ENCODE measurements at places on chromosomes 7 and 10. TPM values are rescaled to one million over a fixed set of nuclear protein-coding genes. Genes with fewer than 3 reads are reported as not detected.

DNA sequence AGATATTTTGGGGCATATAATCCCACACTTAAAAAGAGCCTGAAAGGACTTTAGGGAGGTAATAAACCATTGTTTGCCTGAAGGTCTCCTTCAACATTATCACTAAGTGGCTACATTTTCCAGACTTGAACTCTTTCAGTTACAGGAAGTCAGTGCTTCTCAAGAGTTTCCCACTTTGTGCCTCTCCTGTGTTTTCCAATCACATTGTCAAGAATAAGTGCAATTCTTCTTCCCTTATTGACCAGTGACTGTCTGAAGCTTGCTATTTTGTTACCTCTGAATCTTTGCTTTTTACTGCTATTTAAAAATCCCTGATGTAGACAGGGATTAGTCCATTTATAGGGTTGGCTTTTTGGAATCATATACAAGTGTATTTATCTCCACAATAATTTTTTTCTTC, 346.7 kb upstream of the ANKRD30A start:
- DNase-seq = no peak

DNA sequence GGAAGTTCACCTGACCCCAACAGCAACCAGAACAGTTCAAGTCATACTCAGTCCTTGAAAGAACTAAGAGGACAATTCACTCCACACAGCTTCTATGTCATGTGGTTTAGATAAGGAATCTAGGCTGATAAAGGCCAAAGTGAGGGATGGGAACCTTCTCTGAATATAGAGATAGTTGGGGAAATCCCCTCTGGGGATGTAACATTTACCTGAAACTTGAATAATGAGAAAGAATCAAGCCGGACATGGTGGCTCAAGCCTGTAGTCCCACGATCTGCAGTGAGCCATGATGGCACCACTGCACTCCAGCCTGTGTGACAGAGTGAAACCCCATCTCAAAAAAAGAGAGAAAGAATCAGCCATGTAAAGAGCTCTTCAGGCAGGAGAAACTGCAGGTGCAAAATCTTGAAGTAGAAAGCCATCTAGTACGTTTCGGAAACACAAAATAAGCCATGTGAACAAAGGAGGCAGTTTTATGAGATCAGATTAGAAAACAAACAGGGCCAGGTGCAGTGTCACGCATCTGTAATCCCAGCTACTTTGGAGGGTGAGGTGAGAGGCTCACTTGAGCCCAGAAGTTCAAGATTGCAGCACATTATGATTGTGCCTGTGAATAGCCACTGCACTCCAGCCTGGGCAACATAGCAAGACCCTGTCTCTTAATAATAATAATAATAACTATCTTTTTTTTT, 4.5 kb upstream of the DNMBP start:
- DNase-seq = no peak

- DNase-seq = no peak
Measured at GRCh38 chr10:61835946-61836887, 65.3 kb upstream of the ARID5B start.

DNA sequence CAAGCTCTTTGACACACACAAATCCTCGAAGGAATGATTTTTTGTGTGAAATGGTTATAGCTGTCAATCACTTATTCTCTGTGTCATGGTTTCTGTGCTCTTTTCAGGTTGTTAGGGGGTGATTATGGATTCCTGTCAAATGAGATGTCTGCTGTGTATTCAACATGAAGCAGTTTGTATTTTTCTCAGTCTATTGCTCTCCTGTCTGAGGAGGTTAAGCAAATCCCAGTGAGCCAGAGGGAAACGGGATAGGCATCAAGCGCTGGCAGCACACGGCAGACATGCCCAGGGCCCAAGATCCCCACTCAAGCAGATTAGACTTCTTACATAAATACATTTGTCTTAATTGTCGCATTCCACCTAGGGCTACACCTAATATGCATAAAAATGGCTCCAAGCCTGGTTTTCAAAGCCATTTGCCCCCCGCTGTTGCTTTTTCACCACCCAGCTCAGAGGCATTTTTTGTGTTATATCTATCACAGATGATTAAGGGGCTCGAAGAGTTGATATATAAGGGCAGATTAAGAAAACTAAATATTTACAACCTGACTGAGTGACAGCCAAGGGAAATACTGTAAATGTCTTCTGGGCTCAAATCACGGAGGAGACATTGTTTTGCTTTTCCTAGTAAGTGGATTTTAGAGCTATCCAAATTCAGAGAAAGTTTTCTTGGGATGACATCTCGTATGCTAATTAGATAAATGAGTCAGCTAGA, 192.7 kb upstream of the LRGUK start:
- no peak for DNase-seq

DNA sequence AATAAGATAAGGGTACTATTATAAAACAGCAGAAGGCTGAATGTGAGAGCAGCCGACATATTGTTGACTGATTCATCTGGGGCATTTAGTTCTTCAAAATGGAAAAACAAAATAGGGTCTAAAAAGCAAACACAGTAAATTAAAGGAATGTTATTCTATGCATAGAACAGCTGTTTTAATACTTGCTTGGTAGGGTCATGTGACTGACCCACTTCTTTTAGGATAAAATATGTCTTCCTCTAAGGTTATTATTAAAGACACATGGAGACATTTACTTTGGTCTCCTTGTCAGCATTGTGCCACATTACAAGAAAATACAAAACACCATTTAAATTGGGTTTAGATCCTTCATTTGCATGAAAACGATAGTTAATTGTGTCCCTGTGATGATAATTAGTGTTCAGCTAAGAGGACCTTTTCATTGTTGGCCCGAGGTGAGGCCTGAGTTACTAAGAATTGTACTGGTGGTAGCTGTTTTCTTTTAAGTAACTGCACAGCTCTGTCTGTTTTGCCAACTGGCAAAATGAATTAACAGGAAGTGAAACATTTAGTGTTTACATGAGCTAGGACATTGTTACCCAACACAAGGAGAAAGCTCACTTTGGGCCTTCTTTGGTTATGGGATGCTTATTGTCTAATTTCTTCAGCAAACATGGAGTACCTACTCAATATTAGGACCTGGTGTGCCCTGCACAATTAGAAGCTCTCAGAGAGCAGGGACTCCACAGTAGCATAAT, 764.4 kb downstream of the LRMDA start:
- no peak for DNase-seq

GRCh38 chr7:116273918-116274301, 63.6 kb downstream of the TES start:
- DNase-seq = no peak

DNA sequence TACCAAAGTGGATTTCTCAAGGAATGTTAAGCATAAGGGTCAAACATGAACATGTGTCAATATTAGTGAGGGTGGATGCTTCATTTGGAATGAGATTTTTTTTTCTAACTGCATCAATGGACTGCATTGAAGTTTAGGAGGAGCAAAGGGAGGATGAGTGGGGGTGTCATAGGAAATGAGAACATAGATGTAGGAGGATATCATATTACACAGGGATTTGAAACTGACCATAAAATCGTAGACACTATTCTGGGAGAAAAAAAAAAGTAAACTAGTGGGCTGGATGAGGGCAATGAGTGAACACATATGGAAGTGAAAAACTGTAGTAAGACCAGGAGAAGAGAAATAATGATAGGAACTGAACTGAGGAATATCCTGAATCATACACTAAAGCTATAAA, 109.4 kb downstream of the SEMA3A start:
- DNase-seq = no peak

- no peak for DNase-seq
Measured at GRCh38 chr7:1495564-1496242, 8.5 kb downstream of the INTS1 start.

DNA sequence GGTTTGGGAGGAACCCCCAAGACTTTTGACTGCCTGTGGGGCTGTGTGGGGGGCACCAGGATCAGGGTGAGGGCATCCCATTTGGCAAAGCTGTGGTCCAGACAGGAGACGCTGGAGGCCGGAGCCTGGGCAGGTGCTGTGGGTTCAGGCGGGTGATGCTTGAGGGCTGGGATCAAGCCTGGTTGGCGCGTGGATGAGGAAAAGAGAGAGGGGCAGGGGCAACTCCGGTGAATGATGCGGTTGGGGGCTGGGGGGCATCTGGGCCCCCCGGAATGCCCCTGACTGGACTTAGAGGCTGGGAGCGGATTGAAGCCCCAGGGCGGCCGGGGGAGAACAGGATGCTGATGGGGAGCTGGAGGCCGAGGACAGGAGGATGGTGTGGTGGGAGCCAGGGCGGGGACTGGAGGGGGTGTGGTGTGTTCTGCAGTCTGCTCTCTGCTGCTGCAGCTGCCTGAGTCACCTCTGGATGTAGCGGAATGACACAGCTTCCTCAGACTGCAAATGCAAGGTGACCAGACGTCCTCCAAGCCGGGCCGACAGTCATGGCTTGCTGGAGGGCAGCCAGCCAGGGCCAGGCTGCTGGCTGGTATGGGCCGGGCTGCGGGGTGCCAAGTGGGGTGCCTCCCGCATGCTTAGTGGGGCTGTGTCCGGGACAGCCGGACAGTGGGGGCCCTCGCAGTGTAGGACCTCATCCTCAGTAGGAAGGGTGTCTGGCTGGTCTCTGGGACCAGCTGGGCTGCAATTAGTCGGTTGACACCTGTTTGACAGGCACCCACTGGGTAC, 3.2 kb downstream of the MAFK start:
- no peak for DNase-seq

GRCh38 chr10:113431398-113432160, 121.3 kb upstream of the HABP2 start:
- DNase-seq = no peak

GRCh38 chr7:115474137-115474536, 552.2 kb downstream of the MDFIC start:
- DNase-seq = no peak

DNA sequence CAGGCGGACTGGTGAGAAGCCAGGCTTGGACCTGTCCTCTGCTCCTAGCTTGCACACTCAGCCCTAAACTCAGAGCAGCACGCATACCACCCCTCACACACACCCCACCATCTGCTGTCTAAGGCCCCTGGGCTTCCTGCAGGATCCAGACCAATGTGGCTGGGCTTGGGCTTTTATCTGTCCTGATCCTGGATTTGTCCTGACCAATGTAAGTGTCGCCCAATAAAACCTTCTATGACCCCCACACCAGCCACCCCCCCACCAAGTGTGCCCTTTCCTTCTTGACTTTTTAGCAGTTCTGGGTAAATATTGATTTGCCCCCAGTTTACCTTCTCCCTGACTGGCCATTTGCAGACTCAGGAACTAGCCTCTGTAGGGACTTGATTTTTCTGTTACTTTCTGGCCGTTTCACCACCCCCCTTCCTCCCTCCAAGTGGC, 1.7 kb upstream of the HOXA13 start:
- DNase-seq = no peak

DNA sequence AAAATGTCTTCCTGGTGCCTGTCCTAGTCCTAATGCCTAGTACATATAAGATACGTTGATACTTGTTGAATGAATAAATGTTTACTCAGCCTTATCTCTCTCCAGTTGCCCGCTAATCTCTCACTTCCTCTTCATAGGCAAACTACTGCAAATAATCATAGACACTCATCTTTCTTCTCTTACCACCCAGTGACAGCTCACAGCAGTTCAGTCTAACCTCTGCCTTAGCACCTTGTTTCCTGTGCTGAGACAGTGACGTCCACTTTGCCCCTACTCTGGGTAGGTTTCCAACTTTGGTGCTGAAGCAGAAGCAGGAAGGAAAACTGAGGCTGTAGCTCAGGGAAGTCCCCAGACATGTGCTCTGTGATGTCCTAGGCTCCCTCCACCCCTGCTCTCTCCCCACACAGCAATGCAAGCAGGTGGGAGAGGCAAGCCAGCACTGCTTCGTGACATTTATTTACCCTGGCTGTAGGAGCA, 45.5 kb upstream of the RHOBTB1 start:
- no peak for DNase-seq

DNA sequence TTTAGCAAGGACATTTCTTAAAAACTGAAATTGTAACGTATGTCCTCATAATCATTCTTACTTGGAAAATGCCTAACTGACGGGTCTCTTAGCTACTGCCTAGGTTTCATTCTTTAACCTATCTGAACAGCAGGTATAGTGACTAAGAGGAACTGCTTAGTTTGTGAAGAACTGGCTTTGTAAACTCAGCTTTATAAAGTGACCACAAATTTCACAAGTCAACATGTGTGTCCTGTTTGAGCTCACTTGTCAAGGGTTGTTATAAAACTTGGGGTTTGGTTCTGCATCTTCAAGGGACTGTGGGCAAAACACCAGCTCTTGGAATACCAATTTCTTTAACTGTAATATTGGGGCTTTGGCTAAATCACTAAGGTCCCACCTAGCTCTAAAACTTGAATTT, 32.2 kb downstream of the MRPS33 start:
- no peak for DNase-seq

DNA sequence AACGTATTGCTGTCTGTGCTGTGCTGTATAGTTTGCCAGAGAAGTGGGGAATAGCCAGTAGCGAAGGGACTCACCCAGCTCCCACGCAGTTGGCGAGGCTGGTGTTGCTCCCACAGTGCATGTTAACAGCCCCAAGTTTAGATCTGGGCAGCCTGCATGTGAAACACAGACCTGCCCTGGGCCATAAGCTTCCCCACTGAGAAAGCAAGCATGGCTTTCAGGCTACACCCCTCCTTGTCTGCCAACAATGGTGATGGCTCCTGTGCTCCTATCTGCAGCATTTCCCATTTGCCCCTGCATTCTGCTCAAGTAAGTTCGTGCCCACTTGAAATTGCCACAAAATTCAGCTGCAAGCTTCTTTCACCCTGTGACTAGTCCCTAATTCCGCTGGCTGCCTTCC, 57.5 kb downstream of the IPMK start:
- no peak for DNase-seq

The OR2A12 gene
- total RNA-seq = not detected

The DDIT4 gene
- 30.6 TPM for total RNA-seq

The SYT15B gene
- not detected for total RNA-seq

The CYP2C19 gene
- total RNA-seq = 0.16 TPM

The UNCX gene
- not detected for total RNA-seq

The ACTR3C gene
- 7.3 TPM for total RNA-seq

The MALSU1 gene
- total RNA-seq = 27.5 TPM

The GPR85 gene
- 272 TPM for total RNA-seq

The GLI3 gene
- total RNA-seq = 4.1 TPM

The CYP3A4 gene
- total RNA-seq = not detected

The RADIL gene
- 2.3 TPM for total RNA-seq

The KEL gene
- total RNA-seq = 3.0 TPM

Measured in occipital lobe (tissue), 3 donors.